Posterior vena cava (tissue), 2 donors: ENCODE measurements at places on chromosomes 16 and 17. TPM values are rescaled to one million over a fixed set of nuclear protein-coding genes. Genes with fewer than 3 reads are reported as not detected.

TBC1D3H gene
- not detected for total RNA-seq

DNA sequence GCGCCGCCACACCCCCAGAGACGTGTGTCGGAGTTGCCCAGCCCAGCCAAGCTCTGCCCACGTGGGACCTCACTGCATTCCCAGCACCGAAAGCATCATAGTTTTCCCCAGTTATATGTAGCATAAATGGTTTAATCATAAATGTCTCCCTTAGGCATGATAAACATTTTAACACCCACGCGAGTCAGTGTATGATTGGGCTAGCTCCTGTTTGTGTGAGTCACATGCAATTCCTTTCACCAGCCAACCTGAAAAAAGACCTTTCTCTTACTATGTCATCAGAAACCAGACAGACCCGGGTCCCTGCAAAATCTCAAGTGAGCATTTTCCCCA is 9.2 kb downstream of the TAF1C start:
- no peak for DNase-seq

- no peak for DNase-seq
Observed at GRCh38 chr17:42819939-42820535, 4.0 kb downstream of the BECN1 start.

GRCh38 chr17:63928172-63928666 is 3.9 kb downstream of the CD79B start:
- DNase-seq = no peak

DNA sequence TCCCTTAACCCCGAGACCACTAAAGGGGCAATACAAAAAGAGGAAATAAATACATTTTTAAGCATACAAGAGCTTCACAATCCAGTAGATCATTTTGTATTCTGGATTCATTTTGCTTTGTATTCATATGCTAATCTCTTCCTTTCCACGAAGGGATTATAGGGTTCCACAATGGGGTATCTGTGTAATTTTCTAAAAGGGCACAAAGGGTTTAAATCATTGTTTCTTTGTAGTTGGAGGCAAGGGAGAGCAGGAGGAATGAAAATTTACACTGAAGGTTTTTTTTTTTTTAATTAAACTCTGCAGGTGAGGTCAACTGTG is 592 bp upstream of the NUFIP2 start:
- DNase-seq = no peak

GRCh38 chr16:74698222-74698621 is 2.4 kb downstream of the MLKL start:
- DNase-seq = no peak

DNA sequence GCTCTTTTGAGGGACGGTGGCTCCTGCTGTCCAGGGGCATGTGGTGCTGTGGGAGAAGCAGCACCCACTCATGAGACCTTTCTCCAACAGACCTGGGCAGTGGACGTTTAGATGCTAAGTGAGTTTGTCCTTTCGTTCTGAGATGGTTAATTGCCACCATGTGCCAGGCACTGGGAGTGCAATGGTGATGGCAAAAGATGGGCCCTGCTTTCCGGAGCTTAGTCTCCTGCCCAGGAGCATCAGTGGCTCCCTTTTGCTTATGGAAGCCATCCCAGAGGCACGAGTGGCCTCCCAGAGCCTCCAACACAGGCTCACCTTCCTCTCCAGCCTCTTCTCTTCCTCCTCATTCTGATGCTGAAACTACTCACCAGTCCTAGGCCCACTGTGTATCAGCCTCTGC is 28.4 kb downstream of the CASKIN2 start:
- no peak for DNase-seq

DNA sequence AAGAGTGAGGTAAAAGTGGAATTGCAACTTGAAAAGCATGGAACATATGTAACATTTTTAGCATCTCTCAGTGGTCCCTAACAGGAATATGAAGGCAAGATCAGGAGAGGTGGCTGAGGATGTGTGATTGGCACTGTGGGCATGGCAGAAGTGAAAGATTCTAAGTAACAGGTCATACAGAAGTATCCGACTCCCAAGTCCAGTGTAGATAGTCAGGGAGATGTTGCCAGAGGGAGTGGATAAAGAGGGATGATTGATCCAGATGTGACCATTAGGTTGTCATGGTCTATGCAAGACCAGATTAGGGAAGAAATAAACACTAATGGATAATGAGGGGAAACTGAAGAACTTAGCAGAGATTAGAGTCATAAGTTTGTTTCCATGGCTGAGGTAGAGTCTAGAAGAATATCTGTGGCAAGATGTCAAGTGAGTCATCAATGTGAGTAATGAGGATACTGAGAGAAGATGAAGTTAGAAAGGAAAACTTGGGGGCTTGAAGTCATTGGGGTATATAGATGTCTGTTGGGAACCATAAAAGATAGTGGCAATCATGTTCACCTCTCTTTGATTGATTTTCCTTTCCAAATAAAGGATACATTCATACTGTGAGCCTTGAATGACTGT is 23.9 kb upstream of the CAPNS2 start:
- no peak for DNase-seq
